Activated CD8-positive, alpha-beta memory T cell treated with anti-CD3 and anti-CD28 coated beads for 4 hours (primary cell): ENCODE measurements at places on chromosomes 6 and 20.

DNA sequence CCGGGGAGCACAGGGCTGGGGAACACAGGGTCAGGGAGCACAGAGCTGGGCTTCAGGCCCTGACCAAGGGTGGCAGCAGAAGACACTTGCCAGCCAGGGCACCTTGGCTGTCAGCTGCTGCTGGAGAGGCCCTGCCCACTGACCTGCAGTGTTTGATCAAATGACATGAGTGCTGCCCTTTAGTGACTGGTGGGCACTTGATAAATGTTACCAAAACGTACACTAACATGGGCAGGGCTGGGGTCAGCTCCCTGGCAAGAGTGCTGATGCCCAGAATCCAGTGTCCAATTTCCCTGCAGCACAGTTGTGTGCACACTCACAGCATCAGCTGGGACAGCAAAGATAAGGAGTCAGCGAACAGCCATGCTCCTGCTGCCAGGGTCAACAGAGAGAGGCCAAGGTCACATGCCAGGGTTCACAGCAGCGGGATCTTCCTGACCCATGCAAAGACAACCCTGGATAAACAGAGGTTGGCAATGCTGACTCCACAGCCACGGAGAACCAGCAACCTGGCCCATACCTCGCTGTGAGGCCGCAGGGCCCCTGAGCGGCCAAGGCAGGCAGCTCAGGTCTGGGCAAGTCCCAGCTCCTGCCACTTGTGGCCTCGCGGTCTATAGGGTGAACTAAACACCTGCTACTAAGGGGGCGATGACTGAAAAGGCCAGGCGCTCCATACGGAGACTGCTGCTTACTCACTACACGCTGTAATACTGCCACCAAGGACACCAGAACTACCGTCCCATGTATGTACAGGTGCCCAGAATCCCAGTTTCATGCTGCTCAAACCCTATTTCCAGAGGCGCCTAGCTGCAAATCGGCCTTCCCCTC lies 46.3 kb downstream of the NINL start:
- no peak for DNase-seq

GRCh38 chr6:20805021-20805420 lies 270.8 kb downstream of the CDKAL1 start:
- DNase-seq = no peak

GRCh38 chr20:10992731-10993130 lies 318.9 kb upstream of the JAG1 start:
- DNase-seq = no peak

GRCh38 chr20:50933589-50933988 lies 2.4 kb upstream of the ADNP start:
- no peak for DNase-seq

- DNase-seq = no peak
These were observed 6.5 kb upstream of the BMP6 start for GRCh38 chr6:7719364-7719850.

- DNase-seq = no peak
These were observed 64.7 kb downstream of the TRAM2 start for GRCh38 chr6:52512199-52512598.

GRCh38 chr20:58870293-58871014 lies 17.9 kb downstream of the GNAS start:
- DNase-seq = no peak
